Activated B cell treated with CpG ODN at 0.5 μM for 24 hours (primary cell): ENCODE measurements at places on chromosomes 13 and 19. TPM values are rescaled to one million over a fixed set of nuclear protein-coding genes. Genes with fewer than 3 reads are reported as not detected.

Gene PTH2
- not detected in 2 replicates for total RNA-seq

Gene MATK
- 4.0 and 4.8 TPM in 2 replicates for total RNA-seq

Gene CRB3
- total RNA-seq: 8.4 and 8.6 TPM in 2 replicates

DNA sequence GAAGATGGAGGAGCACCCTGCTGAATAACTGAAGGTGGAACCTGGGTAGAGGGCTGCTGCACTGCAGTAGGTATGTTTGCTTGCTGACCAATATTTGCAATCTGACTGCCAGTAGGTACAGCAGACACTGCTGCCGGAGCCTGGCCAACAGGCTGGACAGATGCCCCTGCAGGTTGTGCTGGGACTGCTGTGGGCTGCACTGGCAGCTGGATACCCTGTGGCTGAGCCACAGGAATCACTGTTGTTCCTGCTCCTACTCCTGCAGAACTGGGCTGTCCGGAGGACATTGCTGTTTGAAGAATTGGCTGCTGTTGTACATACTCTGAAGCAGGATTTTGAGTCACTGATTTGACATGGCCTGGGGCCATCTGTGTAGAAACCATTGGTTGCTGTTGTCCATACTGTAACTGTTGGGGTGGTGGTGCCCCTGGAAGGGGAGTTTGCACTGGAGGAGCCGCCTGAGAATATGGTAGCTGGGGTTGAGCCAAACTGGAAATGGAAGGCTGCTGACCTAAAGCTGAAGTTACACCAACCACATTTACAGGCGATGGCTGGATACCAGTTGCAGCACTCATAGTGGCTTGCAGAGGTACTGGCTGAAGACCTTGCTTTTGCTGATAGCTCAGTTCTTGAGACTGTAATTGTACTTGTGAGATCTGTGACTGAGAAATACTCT lies 2.2 kb downstream of the TSC22D1 start:
- DNase-seq: no peak
- peaks cover 3% of the 10 kb centered on the region for H3K27me3 ChIP-seq
- peaks cover 29% of the 10 kb centered on the region for H3K4me1 ChIP-seq
- H3K4me3 ChIP-seq: no peak overlapping the region
- H3K27ac ChIP-seq: no peak overlapping the region

DNA sequence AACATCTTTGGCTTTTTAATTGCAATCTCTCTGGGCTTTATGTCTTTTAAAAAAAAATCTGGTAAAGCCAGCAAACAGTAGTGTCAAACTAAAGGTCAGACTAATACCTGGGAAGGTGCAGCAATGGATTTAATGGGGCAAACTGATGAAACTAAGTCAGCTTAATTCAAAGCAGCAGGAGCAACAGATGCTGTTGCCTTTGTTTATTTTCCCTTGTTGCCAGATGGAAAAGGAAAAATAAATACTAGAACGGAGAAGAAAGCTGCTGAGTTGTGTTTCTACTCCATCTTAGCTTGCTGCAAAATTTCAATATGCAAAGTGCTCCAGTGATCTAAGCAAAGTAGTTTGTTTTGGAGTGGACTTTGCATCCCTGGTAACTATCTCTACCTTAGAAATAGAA lies 1097.8 kb downstream of the PCDH17 start:
- no peaks in the 10 kb centered on the region for H3K36me3 ChIP-seq
- no peaks in the 10 kb centered on the region for H3K27me3 ChIP-seq
- no peak overlapping the region for H3K4me3 ChIP-seq
- H3K4me1 ChIP-seq: no peaks in the 10 kb centered on the region
- no peak overlapping the region for H3K27ac ChIP-seq
- DNase-seq: no peak

GRCh38 chr19:5978606-5979552 lies 939 bp upstream of the RANBP3 start:
- H3K4me1 ChIP-seq: peaks cover 46% of the 10 kb centered on the region
- H3K27me3 ChIP-seq: no peaks in the 10 kb centered on the region
- DNase-seq: no peak
- peak overlapping the region; percentile 83 for H3K27ac ChIP-seq

GRCh38 chr19:50922317-50922853 lies 11.2 kb upstream of the KLK4 start:
- H3K27ac ChIP-seq: no peak overlapping the region
- peaks cover 10% of the 10 kb centered on the region for H3K4me1 ChIP-seq
- no peaks in the 10 kb centered on the region for H3K36me3 ChIP-seq
- H3K27me3 ChIP-seq: peaks cover 24% of the 10 kb centered on the region
- DNase-seq: peak; percentile 59

- H3K4me1 ChIP-seq: peaks cover 4% of the 10 kb centered on the region
- no peak overlapping the region for H3K4me3 ChIP-seq
- no peak for DNase-seq
- no peak overlapping the region for H3K27ac ChIP-seq
These were observed 223.6 kb downstream of the TM9SF2 start for GRCh38 chr13:99724633-99725517.

DNA sequence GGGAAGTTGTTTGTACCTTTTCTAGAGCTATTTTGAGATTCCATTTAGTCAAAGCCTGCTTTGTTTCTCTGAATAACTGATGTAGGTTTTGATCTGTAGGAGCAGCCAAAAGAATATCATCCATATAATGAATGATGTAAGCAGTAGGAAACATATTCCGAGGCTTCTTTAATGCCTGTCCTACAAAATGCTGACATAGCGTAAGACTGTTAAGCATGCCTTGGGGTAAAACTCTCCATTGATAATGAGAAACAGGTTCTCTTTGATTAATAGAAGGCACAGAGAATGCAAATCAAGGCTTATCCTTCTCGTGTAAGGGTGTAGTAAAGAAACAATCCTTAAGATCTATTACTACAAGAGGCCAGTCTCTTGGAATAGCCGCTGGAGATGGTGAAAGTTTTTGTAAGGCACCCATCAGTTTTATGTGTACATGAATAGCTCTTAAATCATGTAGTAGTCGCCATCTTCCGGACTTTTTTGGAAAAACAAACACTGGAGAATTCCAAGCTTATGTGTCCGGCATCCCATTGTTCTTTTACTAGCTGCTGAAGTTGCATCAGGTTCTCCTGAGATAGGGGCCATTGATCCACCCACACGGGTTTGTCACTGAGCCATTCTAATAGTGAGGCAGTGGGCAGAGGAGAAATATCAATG lies 13.5 kb downstream of the FPR3 start:
- no peaks in the 10 kb centered on the region for H3K27me3 ChIP-seq
- no peak for DNase-seq
- H3K27ac ChIP-seq: no peak overlapping the region

GRCh38 chr19:16373532-16373931 lies 48.9 kb downstream of the KLF2 start:
- peaks cover 50% of the 10 kb centered on the region for H3K4me1 ChIP-seq
- peaks cover 51% of the 10 kb centered on the region for H3K36me3 ChIP-seq
- H3K27ac ChIP-seq: peak overlapping the region; percentile 41
- DNase-seq: no peak

- H3K27ac ChIP-seq: peak within 1 kb of the TSS; percentile 90
- peak within 1 kb of the TSS; percentile 92 for H3K4me3 ChIP-seq
- H3K27me3 ChIP-seq: no peaks in the 10 kb centered on the region
- DNase-seq: peak; percentile 55
These were observed at the start of gene TNPO2 for GRCh38 chr19:12723641-12724426. TNPO2 (minus strand) TSS chr19:12723932; CDS start chr19:12720977, 2,955 bp downstream.

DNA sequence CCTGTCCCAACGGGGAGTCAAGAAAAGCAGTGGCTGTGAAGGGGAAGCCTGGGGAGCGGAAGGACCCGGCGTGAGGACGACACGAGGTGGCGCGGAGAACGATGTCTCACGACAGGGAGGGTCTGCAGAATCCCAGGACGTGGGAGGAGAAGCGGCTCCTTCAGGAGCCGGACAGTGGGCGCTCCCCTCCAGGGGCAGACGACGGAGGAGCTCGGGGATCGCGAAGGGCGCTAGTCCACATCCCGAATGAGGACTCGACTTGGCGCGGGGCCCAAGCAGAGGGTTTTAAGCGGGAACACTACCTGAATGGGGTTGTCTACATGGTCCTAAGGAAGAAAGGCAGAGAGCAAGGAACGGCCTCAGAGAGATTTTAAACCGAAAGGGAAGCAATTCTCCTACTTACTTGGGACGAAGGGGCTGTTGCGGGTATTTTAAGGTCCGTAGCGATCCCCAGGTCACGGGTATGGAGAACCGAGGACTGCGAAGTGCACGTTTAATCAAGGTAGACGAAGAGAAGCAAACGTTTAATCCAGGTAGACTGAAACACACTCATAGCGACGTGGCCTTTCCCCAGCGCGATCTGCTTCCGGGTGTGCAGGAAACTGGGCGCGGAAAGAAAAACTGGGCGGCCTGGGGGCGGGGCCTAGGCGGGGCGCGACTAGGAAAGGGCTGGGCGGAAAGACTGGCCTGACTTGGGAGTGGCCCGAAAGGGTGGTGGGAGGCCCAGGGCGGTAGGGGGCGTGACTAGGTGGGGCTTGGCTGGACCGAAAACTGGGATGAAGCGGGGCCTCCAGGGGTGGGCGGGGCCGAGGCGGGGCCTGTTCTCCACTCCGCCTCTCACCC lies at the start of gene ZNF841:
Gene ZNF841 (minus strand): TSS at position 594 of the 843 bp plus-strand sequence. CDS start 10,964 bp downstream, outside the sequence.
- DNase-seq: peak; percentile 86
- H3K27ac ChIP-seq: peak within 1 kb of the TSS; percentile 94
- H3K36me3 ChIP-seq: peaks cover 54% of the 10 kb centered on the region
- H3K4me1 ChIP-seq: peaks cover 30% of the 10 kb centered on the region
- peak within 1 kb of the TSS; percentile 98 for H3K4me3 ChIP-seq

DNA sequence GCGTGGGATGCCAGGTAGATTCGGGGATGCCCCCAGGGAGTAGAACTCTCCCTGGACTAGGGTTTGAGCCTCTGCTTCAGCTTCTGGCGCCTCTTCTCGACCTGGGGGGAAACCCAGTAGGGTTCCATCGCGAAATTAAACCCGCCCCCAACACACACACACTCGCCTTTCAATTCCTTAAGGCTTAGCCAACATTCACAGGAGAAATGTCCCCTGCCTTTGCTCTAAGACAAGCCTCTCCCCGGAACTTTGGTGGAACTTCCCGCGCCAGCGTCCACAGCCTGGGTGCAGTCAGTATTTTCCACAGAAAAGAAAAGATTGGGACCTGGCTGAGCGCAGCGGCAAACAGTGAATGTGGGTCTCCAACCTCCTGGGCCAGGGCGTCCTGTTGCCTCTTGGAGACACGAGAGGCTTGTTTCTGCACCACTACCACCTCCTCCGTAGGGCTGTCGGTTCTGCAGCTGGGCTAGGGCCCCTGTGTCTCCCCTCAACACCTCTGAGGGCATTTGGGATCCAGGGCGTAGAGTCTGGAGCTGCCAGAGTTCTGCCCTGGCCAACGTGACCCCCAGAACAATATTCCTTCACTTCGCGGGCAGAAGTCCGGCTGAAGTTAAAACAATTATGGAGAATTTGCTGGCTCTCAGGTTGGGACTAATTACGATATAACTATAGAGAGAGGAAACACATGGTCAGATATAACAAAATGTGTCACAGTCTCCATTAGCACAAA lies 3.2 kb downstream of the PDX1 start:
- peaks cover 71% of the 10 kb centered on the region for H3K27me3 ChIP-seq
- no peak overlapping the region for H3K27ac ChIP-seq
- no peak for DNase-seq
- H3K36me3 ChIP-seq: no peaks in the 10 kb centered on the region

DNA sequence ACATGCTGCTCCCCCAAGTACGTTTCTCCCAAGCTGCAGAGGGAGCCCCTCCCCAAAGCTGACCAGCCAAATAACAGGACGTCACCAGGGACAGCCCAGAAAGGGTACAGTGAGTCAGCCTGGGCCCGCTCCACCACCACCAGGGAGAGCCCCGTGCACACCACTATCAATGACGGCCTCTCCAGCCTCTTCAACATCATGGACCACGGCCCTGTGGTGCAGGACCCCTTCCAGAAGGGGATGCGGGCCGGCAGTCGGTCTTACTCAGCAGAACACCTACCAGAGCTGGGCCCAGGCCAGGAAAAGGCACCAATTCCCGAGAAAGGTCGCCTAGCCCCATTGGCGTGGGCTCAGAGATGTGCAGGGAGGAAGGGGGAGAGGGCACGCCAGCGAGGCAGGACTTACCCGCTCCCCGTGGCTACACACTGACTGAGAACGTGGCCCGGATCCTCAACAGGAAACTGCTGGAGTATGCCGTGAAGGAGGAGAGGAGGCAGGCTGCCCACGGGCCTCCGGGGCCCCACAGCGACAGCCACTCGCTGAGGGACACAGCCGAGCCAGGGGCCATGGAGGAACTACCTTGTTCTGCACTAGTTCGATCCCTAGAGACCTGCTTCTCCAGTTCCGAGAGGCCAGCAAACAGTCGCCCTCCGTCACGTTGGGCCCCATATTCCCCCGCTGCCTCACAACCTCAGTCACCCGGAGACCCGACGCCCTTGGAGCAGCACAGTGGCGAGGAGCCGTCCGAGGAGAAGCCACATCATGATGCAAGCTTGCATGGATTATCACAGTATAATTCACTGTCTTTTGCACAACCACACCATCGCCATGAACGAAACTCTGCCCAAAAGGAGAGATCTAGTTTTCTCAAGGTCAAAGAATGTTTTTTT lies 815.9 kb upstream of the KLHL1 start:
- no peaks in the 10 kb centered on the region for H3K27me3 ChIP-seq
- no peak for DNase-seq
- no peak overlapping the region for H3K27ac ChIP-seq
- H3K4me1 ChIP-seq: no peaks in the 10 kb centered on the region
- no peaks in the 10 kb centered on the region for H3K36me3 ChIP-seq
- H3K4me3 ChIP-seq: no peak overlapping the region

- no peaks in the 10 kb centered on the region for H3K36me3 ChIP-seq
- peaks cover 2% of the 10 kb centered on the region for H3K27me3 ChIP-seq
- DNase-seq: no peak
These were observed 1.2 kb upstream of the SLC27A1 start for GRCh38 chr19:17469092-17469480.

- H3K4me3 ChIP-seq: no peak overlapping the region
- no peak overlapping the region for H3K27ac ChIP-seq
- H3K27me3 ChIP-seq: peaks cover 2% of the 10 kb centered on the region
- no peaks in the 10 kb centered on the region for H3K36me3 ChIP-seq
- no peak for DNase-seq
These were observed 189.5 kb upstream of the MIR17HG start for GRCh38 chr13:91158017-91158395.

DNA sequence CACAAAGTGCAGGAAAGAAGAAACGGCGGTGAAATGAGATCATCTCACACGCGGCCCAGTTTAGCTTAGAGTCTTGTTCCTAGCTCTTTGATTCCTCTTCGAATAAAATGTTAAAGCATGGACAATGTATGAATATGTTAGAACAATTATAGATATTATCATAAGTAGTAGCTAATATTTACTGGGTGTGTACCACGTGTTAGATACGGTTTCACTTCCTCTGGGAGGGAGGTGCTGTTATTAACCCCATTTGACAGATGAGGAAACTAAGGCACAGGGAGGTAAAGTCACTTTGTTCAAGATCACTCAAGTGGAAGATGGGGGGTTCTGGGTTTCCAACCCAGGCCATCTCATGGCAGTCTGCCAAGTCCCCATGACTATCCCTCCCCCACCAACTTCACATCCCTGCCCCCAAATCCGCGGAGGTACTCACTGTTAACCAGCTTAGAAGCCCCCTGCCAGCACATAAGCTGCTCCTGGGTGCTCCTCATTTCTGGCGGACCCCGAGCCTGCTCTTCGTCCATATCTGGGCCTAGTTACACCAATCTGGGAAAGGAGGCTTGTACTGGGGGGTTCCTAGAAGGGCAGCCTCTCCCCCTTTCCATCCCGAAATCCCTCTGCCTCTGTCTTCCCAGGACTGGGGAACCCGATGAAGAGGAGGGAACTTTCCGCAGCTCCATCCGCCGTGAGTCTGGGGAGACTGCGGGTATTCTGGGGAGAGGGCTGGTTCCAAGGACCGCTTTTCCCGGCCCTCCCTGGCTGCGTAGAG lies 1.0 kb upstream of the FXYD7 start:
- DNase-seq: no peak
- H3K4me1 ChIP-seq: peaks cover 39% of the 10 kb centered on the region
- H3K36me3 ChIP-seq: no peaks in the 10 kb centered on the region
- H3K27me3 ChIP-seq: no peaks in the 10 kb centered on the region
- H3K4me3 ChIP-seq: peak overlapping the region; percentile 87
- peak overlapping the region; percentile 77 for H3K27ac ChIP-seq

- H3K4me1 ChIP-seq: no peaks in the 10 kb centered on the region
- no peak for DNase-seq
- no peak overlapping the region for H3K27ac ChIP-seq
- H3K4me3 ChIP-seq: no peak overlapping the region
These were observed 128.6 kb downstream of the ZNF100 start for GRCh38 chr19:21638776-21639175.
